ENCODE measurements at places on chromosomes 7 and 10. TPM values are rescaled to one million over a fixed set of nuclear protein-coding genes. Genes with fewer than 3 reads are reported as not detected.

MINDY4 gene
- 0.86 TPM for total RNA-seq

CPED1 gene
- not detected for total RNA-seq

CRTAC1 gene
- not detected for total RNA-seq

GIMAP7 gene
- total RNA-seq, result not detected

GPR158 gene
- total RNA-seq, result not detected

ZKSCAN5 gene
- 14.5 TPM for total RNA-seq

NRAP gene
- total RNA-seq, result not detected

BTBD16 gene
- not detected for total RNA-seq

TSPAN14 gene
- total RNA-seq, result 33.4 TPM

SEMA3D gene
- total RNA-seq, result not detected

All from OCI-LY7 (cell line).